Adipocyte (in vitro differentiated cells): ENCODE measurements at places on chromosomes 5 and 9.

- peak; percentile 72 for DNase-seq
Measured at GRCh38 chr9:110626101-110626829, 42.3 kb upstream of the MUSK start.

DNA sequence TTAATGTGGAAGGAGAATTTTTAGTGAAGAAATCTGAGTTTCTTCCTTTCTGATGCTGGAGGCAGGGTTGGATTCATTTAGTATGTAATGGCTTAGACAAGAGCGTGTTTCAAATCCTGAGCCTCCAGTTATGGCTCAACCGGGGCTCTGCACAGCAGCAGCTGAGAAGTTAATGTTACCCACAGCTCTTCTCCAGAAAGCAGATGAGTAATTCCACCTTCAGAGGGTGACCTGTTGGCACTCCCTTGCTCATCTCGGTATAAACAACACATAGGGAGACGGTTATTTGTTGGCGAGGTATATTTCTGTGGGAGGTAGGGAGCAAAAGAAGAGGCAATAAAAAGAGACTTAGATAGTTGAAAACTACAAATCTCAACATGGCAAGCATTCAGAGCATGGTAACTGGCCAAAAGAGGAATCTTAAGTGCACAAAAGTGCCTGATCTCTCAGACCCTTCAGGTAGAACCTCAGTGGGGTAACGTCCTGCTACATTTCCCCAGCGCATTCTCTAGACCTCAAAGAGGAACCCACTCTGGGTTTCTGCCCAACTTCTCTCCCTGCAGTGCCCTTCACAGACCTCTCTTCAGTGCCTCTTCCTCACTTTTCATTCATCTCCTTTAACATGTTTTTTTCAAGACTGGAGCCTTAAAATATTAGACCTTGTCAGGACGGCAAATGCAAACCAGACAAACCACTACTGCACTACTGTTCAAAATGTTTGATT, 417.5 kb upstream of the ADAMTSL1 start:
- no peak for DNase-seq

DNA sequence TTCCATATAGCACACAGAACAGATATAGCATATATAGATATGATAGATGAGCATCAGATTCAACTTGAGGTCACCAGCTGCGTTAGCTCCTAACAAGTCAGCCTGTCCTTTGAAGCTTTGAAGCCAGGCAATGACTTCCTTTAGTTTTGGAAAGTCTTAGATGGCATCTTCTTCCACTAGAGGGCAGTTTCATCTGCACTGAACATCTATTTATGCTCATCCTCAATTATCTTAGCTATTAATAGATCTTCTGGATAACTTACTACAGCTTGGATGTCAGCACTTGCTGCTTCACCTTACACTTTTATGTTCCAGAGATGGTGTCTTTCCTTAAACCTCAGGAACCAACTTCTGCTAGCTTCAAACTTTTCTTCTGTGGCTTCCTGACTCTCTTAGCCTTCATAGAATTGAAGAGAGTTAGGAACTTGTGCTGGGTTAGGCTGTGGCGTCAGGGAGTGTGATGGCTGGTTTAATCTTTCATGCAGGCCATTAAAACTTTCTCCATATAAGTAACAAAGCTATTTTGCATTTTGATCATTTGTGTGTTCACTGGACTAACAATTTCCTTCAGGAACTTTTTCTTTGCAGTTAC, 1401.4 kb downstream of the EFNA5 start:
- DNase-seq, result peak; percentile 64

GRCh38 chr5:1304033-1304432, 9.2 kb upstream of the TERT start:
- no peak for DNase-seq

GRCh38 chr5:169012450-169012849, 288.5 kb downstream of the SLIT3 start:
- no peak for DNase-seq

- no peak for DNase-seq
Measured at GRCh38 chr9:91305596-91306295, 56.0 kb downstream of the AUH start.

GRCh38 chr5:1545126-1545804, 21.5 kb upstream of the LPCAT1 start:
- DNase-seq, result no peak

DNA sequence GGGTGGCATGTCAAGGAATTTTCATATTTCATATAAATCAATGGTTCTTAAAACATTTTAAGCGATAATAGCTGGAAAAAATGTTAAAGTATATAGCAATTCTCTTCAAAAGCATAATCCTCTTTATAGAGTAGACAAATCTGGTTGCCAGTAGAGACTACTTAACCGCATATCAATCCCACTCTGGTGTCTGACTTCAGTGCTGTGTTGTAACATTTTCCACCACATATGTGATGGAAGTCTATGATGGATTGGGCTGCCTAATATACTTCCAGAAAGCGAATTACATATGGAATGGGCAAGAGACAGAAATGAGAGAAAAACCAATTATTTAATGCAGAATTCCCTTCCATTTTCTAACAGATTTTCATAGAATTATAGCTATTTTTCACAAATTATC, 54.3 kb downstream of the FBN2 start:
- no peak for DNase-seq

DNA sequence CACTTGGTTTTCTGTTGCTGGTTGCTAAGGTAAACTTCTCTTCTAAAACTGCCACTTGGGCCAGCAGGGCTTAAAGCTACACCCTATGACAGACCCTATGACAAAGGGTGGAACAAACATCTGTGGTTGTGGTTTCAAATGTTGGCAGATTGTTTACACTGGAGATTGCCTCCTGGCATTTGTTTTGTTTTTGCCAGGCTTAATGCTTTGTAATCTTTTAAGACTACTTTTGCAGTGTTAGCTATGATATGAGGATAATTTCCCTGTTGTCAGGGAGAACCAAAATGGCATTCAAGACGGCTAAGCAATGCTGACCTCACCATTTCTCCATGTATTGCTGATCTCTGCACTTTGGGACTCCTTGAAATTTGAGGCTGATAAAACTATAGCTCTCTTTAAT, 50.3 kb downstream of the MAMDC2 start:
- peak; percentile 36 for DNase-seq

DNA sequence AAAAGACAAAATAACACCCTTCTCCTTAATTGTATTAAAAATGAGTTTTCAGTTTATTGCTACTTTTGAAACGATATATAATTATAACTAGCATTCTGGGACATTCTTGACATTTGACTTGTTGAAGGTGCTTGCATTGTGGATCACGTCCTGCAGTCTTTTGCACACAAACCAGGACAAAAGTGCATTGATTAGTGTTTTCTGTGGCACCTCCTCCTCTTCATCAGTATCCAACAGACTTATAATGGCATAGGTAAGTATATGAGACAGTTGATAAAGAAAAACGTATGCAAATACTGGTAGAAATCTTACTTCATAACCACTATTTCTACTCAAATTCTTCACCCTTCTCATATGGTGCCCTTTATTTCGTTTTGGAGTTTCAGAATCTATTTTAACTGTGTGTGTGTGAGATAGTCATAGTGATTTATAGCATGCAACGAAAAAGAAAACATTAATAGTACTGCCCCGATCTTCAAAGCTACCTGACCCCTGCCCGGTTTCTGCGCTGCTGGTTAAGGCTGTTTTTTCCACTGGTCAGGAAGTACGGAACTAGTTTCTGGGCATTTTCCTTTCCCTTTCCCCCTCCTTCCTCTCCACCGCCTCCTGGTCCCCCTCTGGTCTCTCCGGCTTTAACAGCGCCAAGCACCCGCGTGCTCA, 639 bp upstream of the RASA1 start:
- no peak for DNase-seq

DNA sequence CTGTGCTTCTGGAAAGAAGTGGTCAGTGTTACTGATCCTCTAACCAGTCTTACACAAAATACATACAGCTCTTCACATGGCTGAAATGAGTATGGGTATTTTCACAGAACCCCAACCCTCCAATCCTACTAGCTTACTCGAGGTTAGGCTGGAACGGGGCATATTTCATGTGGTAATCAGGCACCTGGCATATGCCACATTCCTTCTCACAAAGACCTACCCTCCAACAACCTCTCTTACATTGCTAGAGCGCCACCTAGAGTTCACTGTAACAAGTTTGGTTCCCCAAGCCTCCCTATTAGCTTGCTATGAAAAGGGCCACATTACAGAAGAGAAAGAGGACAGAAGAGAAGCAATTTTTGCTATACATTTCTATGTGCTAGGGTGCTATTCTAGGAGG, 597.3 kb downstream of the PRELID2 start:
- peak; percentile 70 for DNase-seq

DNA sequence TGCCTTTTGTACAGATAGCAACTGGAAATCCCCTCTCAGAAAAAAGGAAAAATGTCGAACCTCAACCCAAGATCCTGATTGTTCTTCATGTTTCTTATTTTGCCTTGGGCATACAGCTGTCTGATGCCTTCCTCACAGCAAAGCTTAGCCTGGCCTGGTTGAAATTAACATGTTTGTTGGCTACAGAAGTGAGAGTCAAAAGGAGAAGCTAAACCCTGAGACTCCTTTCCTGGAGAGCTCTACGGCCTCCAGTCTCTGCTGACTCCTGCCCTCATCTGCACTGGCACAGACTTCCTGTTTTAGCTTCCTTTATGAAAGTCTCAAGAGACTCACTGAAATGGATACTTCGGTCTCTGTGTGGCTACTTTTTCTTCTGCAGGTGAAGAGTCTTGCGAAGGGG, 186.7 kb downstream of the PARP8 start:
- no peak for DNase-seq
